CD4-positive, CD25-positive, alpha-beta regulatory T cell (primary cell): ENCODE measurements at places on chromosomes 4 and X. TPM values are rescaled to one million over a fixed set of nuclear protein-coding genes. Genes with fewer than 3 reads are reported as not detected.

Gene FAM47E
- total RNA-seq, result 1.0 TPM

Gene TMEM184C
- total RNA-seq, result 24.7 TPM

Gene EDA2R
- not detected for total RNA-seq

Gene ODAPH
- total RNA-seq, result not detected

Gene TMEM47
- total RNA-seq, result not detected

Gene UGT2B11
- not detected for total RNA-seq

Gene TRIM75
- total RNA-seq, result not detected

Gene ZDHHC9
- total RNA-seq, result 2.4 TPM

Gene PCDH18
- 0.25 TPM for total RNA-seq

Gene AIMP1
- 56.7 TPM for total RNA-seq

Gene NPNT
- not detected for total RNA-seq

Gene CSAG3
- total RNA-seq, result not detected

Gene LGI2
- total RNA-seq, result not detected

Gene CEP135
- total RNA-seq, result 23.9 TPM

Gene GSX2
- total RNA-seq, result not detected

Gene ADH1C
- total RNA-seq, result not detected

Gene FREM3
- 0.25 TPM for total RNA-seq

Gene DOK7
- total RNA-seq, result not detected

Gene AMOT
- total RNA-seq, result 2.3 TPM

Gene PLK4
- 13.8 TPM for total RNA-seq

Gene SPP1
- not detected for total RNA-seq

Gene PLS3
- total RNA-seq, result 1.5 TPM

Gene GAGE12F
- not detected for total RNA-seq

Gene ARL9
- total RNA-seq, result not detected

Gene REPS2
- total RNA-seq, result 0.74 TPM

Gene ZNF732
- total RNA-seq, result not detected

Gene PPEF2
- total RNA-seq, result not detected

Gene MAGEB1
- not detected for total RNA-seq

Gene FRAS1
- not detected for total RNA-seq

Gene PF4V1
- 3.0 TPM for total RNA-seq

Gene ARR3
- not detected for total RNA-seq

Gene REELD1
- not detected for total RNA-seq
